IMR-90 (cell line): ENCODE measurements at places on chromosomes 3 and 15. TPM values are rescaled to one million over a fixed set of nuclear protein-coding genes. Genes with fewer than 3 reads are reported as not detected.

DNA sequence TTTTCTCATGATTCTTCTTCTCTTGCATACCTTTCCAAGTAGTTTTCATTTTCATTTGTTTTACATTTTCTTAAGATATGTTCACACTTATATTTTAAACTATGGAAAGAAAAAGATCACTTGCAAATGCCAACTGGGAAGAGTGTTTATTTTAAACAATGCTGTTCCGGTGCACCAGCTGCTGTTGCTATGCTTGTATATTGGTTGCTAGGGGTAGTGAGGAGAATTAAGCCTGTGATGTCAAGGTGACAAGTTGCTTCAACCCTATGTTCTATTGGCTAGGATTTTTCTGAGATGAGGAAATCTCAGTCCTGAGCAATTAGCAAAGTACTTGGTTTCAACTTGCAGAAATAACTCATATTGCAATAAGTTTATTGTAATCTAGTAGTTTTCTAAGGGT lies 500.1 kb downstream of the MFSD1 start:
- DNase-seq = no peak

GRCh38 chr15:68256675-68257450 lies 20.7 kb upstream of the FEM1B start:
- peak; percentile 68 for DNase-seq

DNA sequence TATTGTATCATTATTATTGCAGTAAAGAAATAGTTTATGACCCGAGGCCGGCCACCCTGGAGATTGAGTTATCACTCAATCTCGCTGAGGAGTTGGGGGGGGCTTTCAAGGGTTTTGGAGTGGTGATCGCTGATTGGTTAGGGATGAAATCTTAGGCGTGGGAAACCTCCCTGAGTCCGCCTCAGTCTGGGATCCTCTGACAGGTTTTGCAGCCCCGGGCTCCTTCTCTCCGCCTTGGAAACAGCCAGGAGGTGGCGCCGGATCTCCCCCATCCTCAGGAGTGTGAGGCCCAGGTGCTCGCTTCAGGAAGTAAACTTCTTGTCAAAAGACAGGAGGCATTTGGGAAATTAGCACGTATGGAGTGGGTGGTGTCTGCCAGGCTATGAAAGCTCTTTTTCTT lies 41.1 kb upstream of the SEC61A1 start:
- DNase-seq = peak; percentile 10

DNA sequence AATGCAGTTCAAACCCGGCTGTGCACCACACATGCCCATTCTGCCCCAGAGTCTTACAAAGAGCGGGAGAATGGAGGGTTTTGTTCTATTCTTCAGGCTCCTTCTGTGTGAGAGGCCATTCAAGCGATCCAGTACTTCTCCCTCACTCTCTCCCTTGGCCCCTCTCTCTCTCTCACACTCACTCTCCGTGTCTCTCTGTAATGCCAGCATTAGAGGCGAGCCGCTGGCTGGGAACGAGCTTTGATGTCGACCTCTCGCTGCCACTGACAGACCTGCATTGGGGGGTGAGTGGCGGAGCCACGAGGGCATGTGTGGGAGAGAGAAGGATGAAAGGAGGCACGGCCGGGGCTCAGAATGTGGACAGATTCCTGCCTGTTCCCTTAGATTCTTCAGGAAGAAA lies 231.7 kb upstream of the ARRDC4 start:
- no peak for DNase-seq

- DNase-seq = peak; percentile 5
Measured at GRCh38 chr3:62007036-62007435, 366.3 kb downstream of the FEZF2 start.

DNA sequence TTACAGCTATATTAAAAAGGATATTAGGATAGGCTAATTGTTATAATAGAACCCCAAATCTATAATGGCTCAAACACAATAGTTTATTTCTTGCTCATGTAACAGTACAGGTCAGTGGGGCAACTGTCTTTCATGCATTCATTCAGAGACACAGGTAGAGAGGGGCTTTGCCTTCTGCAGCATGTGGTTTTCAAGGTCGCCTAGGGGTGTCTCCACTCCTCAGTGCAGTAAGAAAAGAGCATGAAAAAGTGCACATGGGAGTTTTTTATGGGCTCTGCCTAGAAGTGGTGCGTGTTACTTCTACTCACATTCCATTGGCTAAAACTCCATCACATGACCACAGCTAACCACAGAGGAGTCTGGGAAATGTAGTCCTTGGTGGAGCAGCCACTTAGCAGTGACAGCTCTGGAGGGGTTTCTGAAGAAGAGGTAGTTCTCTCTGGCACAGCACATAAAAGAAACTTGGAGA lies 1.8 kb downstream of the ZBTB38 start:
- peak; percentile 90 for DNase-seq

DNA sequence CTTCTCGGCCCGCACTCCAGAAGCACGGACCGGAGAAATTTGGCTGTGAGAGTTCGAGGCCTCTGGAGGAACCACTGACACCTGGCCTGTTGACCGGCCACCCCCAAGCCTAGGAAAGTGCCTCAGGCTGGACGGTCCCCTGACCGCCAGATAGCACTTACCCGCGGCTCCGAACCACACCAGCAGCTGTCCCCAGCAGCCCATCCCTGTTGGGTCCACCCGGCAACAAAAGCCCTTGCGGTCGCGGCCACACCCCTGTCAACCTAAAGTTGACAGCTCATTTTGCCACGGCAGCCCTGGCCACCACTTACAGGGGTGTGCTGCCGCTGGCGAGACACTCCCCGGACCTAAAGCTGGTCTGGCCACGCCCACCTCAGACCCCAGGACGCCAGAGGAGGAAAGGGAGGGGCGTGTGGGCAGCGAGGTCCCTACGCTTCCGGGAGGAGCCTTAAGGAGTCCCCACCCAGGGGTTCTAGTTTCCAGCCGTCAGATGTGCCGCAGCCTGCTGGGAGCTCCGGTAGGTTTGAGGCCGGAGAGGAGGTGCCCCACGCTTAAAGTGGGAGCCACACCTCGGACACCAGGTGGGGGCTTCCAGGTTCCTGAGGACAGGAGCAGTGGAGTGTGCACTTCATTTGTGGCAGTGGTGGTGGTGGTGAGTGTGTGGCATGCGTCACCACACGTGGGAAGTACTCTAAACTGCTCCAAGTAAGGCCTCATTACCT lies at the start of gene LTK:
Gene LTK, minus strand, starts transcription at position 322 of the 722 bp plus-strand sequence. Its CDS starts 118 bp downstream, at position 204.
- no peak for DNase-seq

- no peak for DNase-seq
Measured at GRCh38 chr15:76056931-76057330, 2.9 kb upstream of the TMEM266 start.

DNA sequence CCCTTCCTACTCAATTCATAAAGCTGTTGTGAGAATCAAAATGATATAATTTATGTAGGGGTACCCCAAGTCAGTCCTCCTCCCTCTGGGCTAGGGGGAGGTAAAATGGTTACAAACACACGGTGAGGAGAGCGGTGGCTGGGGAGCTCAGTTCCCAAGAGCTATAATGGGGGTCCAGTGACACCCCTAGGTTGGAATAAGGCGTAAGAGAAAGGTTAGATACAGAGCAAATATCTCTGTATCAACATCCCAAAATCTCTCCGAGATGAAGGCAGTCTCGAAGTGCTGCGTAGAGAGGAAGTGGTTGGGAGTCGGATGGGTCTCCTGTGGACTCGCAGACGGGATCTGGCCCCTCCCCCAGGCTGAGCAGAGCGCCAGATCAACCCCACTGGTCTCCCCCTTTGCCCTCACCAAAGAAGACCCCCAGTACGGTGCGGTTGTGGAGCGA lies 1.8 kb downstream of the DUOX2 start:
- no peak for DNase-seq

GRCh38 chr3:48437812-48438211 lies 2.1 kb downstream of the CCDC51 start:
- no peak for DNase-seq

GRCh38 chr3:170059447-170059846 lies 21.7 kb downstream of the GPR160 start:
- no peak for DNase-seq

DNA sequence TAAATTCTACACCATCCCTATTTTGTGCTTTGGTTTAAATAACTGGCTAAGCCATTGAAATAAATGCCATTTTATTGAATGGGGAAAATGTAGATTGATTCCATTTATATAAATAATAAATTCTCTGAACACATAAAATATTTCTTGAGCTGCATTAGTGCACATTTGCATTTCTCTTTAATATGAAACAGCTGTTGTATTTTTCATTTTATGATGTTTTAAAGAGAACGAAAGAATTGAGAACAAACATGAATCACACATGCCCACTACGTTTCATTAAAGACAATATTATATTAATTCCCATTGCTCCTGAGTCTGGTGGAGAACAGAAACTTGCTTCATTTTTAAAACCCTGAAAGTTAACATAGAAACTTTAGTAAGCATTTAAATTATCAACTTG lies 235.7 kb upstream of the CFAP20DC start:
- DNase-seq = no peak

- no peak for DNase-seq
Measured at GRCh38 chr3:94887065-94887464, 824.2 kb downstream of the NSUN3 start.

Gene CD96
- 0.18 and 0.28 TPM in 2 replicates for total RNA-seq

Gene SPTSSB
- total RNA-seq = not detected in 2 replicates

Gene CHST13
- not detected in 2 replicates for total RNA-seq

Gene NPAP1
- not detected in 2 replicates for total RNA-seq

Gene CFAP100
- not detected in 2 replicates for total RNA-seq

Gene PYGO1
- total RNA-seq = 6.6 and 10.0 TPM in 2 replicates

Gene ATP13A5
- total RNA-seq = not detected in 2 replicates
